ENCODE measurements at places on chromosomes 6 and 20.
A peak's percentile ranks its signal among the peaks of the same experiment; 100 is the strongest.

DNA sequence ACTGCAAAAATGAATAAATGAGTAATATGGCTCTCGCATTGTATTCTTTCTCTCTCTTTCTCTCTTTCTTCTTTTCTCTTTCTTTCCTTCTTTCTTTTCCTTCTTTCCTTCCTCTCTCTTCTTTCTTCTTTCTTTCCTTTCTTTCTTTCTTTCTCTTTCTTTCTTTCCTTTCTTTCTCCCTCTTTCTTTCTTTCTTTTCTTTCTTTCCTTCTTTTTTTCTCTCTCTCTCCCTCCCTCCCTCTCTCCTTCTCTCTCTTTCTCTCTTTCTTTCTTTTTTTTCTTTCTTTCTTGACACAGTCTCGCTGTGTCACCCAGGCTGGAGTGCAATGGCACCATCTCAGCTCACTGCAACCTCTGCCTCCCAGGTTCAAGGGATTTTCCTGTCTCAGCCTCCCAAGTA is 20.3 kb upstream of the ELOVL5 start:
- DNase-seq, result no peak

DNA sequence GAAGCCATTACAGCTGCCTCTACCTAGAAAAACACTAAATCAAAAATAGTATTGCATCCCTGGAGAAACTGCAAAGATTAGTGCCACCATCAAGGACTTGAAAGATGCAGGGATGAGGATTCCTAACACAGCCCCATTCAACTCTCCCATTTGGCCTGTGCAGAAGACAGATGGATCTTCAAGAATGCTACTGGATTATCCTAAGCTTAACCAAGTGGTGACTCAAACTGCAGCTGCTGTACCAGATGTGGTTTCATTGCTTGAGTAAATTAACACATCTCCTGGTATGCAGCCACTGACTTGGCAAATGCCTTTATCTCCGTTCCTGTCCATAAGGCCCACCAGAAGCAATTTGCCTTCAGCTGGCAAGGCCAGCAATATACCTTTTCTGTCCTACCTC is 117.4 kb downstream of the TBC1D32 start:
- no peak for DNase-seq

GRCh38 chr6:138507977-138508675 is 8.8 kb upstream of the NHSL1 start:
- DNase-seq, result no peak

DNA sequence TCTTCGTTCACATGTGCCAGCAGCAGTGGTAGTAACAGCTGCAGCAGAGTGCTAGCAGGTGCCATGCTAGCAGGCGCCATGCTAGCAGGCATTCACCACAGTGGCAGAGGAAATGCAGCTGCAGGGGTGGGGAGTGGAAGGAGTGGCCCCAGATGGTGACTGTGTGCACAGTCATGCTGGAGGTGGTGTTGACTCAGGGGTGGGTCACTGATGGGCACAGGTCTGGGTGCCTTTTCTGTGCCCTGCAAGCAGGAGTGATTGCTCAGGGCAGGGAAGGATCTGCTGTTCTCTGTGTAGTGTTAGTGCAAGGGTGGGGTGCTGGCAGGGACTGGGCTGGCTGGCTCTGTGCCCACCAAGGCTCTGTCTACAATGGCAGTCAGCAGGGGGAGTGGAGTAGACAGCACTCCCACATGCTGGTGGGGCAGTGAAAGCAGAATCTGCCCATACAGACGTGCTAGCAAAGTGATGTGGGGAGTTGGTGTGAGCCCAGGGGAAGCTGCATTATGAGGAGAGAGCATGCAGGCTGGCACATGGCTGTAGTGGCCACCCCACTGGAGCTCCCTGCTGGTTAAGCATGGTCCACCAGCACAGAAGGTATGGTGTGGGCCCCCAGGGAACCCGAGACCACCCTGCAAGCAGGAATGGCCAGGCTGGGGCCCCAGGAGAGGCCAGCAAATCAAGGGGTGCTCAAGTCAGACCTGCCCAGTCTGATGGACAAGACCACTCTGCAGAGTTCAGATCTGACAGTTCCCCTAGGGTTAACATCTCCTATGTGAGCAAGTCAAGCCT is 11.4 kb upstream of the TSPYL4 start:
- peak; percentile 69 for DNase-seq

DNA sequence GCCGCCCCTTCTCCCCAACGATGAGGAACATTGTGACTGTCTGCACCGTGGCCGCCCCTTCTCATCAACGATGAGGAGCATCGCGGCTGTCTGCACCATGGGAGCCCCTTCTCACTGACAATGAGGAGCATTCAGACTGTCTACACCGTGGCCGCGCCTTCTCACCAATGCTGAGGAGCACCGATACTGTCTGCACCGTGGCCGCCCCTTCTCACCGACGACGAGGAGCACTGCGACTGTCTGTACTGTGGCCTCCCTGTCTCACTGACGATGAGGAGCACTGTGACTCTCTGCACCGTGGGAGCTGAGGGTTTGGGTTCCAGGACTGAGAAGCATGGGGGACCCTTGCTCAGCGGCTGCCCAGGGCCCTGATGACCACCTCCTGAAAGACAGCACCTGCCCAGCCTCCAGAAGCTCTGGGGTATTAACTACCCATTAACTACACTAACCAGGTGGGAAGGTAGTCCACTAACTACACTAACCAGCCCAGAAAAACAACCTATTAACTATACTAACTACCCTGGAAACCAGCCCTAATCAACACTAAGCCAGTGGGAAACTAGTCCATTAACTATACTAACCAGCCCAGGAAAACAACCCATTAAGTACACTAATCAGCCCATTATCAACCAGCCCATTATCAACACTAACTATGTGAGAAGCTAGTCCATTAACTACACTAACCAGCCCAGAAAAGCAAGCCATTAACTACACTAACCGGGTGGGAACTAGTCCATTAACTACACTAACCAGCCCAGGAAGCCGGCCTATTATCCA is 116.9 kb downstream of the TAF4 start:
- DNase-seq, result no peak

- no peak for DNase-seq
These were observed 28.4 kb downstream of the TBC1D7 start for GRCh38 chr6:13299918-13300317.

- no peak for DNase-seq
These were observed 141.8 kb downstream of the CDC5L start for GRCh38 chr6:44529146-44529905.

DNA sequence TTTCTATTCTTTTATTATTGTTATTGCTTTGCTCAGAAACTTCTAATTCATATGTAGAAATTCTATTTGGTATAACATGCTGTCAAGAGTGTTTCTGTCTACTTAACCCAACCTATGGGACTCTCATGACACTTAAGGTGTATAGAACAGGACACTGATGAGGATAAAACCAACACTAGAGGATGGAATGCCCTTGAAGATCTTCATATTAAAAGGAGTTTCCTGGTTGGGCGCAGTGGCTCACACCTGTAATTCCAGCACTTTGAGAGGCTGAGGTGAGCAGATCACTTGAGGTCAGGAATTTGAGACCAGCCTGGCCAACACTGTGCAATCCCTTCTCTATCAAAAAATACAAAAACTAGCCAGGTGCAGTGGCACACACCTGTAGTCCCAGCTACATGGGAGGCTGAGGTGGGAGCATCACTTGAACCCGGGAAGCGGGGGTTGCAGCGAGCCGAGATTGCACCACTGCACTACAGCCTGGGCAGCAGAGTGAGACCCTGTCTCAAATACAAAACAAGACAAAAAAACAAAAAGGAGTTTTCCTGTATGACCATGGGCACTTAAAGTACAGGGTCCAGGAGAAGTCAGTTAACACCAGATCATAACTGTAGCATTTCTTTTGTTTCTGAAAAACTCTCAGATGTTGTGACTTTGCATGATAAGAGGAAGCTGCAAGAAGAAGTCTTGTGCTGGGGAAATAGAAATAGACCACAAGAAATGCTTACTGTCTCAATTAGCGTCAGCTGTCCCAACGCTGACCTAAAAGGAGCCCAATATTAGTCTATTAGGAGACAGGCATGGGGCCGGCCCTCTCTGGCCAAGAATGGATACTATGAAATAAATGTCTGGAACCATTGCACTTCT is 38.9 kb upstream of the CD2AP start:
- no peak for DNase-seq

GRCh38 chr6:163248051-163248450 is 166.5 kb upstream of the QKI start:
- DNase-seq, result no peak

- DNase-seq, result no peak
These were observed 6.6 kb downstream of the NAPB start for GRCh38 chr20:23414526-23415188.

DNA sequence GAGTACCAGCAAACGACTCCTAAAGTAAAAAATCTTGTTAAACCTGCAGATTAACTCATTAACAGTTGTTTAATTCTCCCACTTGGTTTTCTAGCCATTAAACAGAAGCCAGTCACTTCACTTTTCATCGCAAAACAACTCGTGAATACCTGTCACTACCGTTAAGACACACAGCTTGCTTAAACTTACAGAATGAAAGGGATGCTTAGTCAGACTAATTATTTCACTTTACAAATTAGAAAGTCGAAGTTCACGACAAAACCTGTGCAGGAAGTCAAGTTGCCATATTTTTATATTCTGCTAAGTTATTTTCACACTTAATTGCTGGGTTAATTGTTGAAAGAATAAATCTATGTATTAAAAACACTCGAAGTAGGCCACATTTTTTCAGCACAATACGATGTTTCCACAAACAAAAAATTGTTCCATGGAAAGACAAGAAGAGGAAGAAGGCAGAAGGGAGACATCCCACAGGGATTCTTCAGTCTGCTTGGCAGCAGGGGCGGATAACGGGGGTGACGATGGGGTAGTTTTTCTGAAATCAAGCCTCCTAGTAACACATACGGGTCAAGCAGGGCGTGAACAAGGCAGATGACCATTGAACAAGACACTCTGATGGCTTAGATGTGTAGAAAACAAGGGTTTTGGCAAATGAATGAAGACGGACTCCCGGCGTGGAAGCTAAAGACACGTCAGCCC is 933 bp downstream of the SSR1 start:
- peak; percentile 24 for DNase-seq
